ENCODE measurements at places on chromosomes 5 and 9.

- peak; percentile 52 for DNase-seq
Measured at GRCh38 chr5:74641735-74642542, 1.4 kb upstream of the ENC1 start.

DNA sequence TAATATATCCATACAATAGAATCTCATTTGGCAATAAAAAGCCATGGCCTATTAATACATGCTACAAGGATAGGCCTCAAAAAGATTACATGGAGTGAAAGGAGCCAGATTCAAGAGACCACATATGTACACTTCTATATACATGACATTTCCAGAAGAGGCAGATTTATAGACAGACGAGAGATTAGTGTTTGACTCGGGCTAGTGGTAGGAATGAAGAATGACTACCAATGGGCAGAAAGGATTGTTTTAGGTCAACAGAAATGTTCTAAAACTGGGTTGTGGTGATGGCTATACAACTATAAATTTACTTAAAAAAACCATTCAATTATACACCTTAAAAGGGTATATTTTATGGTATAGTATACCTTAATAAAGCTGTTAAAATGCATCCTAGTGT, 41.9 kb downstream of the SETX start:
- DNase-seq = no peak

GRCh38 chr5:109882546-109882945, 192.8 kb downstream of the MAN2A1 start:
- no peak for DNase-seq

GRCh38 chr5:143244990-143245389, 158.5 kb downstream of the NR3C1 start:
- DNase-seq = no peak

DNA sequence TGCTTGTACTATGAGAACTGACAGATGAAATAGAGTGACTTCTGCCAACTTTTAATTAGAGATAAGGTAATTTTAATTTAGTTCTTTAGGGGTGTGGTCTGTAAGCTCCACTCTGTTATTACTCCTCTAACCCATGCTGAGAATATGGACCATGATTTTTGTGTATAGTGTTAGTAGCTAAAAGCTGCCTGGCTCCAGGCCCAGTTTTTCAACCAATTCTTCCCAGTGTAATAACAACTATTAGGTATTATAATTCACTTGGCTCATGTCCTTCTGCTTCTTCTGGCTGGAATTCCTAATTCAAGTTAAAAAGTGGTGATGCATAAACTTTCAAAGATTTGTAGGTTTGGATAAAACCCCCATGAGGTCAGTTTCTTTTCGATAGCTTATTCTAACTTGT, 216.3 kb downstream of the ISL1 start:
- DNase-seq = no peak

- DNase-seq = no peak
Measured at GRCh38 chr5:166758151-166758550, 1533.3 kb upstream of the WWC1 start.

- no peak for DNase-seq
Measured at GRCh38 chr5:80941496-80941895, 18.7 kb upstream of the RASGRF2 start.

DNA sequence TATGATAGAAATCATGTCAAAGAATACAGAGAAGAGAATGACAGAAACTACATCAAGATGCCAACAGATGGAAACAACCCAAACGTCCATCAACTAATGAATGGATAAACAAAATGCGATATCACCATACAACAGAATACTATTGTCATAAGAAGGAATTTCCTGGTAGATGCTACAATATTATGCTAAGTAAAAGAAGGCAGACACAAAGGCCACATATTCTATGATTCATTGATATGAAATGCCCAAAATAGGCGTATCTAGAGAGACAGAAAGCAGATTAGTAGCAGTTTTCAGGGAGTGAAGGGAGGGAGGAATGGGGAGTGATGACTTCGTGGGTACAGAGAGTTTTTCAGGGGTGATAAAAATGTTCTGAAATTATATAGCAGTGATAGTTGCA, 58.3 kb upstream of the AKNA start:
- no peak for DNase-seq

Data from transverse colon (tissue), 4 donors.